A673 (cell line): ENCODE measurements at places on chromosomes 5 and 9. TPM values are rescaled to one million over a fixed set of nuclear protein-coding genes. Genes with fewer than 3 reads are reported as not detected.

GRCh38 chr9:122883125-122883524 is 22.0 kb downstream of the RC3H2 start:
- DNase-seq, result no peak

- DNase-seq, result peak; percentile 3
Observed at GRCh38 chr5:147336876-147337275, 102.0 kb downstream of the STK32A start.

- DNase-seq, result peak; percentile 80
Observed at GRCh38 chr5:61327760-61328753, 4.0 kb upstream of the ZSWIM6 start.

- DNase-seq, result no peak
Observed at GRCh38 chr5:69312459-69313160, 20.0 kb downstream of the CCDC125 start.

DNA sequence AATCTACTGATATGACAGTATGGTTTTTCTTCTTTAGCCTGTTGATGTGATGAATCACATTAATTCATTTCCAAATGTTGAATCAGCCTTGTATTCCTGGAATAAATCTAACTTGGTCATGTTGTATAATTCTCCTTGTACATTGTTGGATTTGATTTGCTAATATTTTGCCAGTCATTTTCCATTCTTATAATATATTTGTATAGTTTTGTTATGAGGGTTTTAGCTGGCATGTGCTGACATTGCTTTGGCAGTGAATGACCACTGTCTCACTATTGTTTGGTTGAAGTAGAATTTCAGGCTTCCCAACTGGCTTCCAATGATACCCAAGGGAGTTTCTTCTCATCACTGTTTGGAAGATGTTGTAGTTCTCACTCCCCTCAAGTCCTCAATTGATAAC is 983.0 kb upstream of the PTPRD start:
- DNase-seq, result no peak

The TAF11L5 gene
- total RNA-seq, result 1.4 and 1.7 TPM in 2 replicates

The KIF20A gene
- 116 and 119 TPM in 2 replicates for total RNA-seq
